ENCODE measurements at places on chromosomes 2 and 18. TPM values are rescaled to one million over a fixed set of nuclear protein-coding genes. Genes with fewer than 3 reads are reported as not detected.

Gene METAP1D
- total RNA-seq: 5.6 TPM

Gene POTEJ
- total RNA-seq: not detected

Gene SH3BP4
- total RNA-seq: not detected

Gene RNU2-63P
- 21.5 TPM for total RNA-seq

Gene REEP1
- total RNA-seq: not detected

Gene FHOD3
- not detected for total RNA-seq

Gene AQP12B
- total RNA-seq: not detected

Gene RGPD4
- 0.31 TPM for total RNA-seq

Gene IL1RN
- total RNA-seq: 4.0 TPM

Gene PTMA
- 1,416 TPM for total RNA-seq

Gene HOXD13
- not detected for total RNA-seq

Gene SCN7A
- total RNA-seq: not detected

Gene BMP10
- total RNA-seq: not detected

Gene DHRS9
- 0.34 TPM for total RNA-seq

Gene SULT1C4
- not detected for total RNA-seq

Gene NTSR2
- not detected for total RNA-seq

Gene CLIP4
- total RNA-seq: 42.6 TPM

All from activated naive CD8-positive, alpha-beta T cell treated with anti-CD3 and anti-CD28 coated beads, Interleukin-2, amount 10 ng/mL, durations not matched to agents 7 days and 5 days (primary cell).